Suppressor macrophage treated with lipopolysaccharide for 4 hours (primary cell): ENCODE measurements at places on chromosomes 5 and 9.

- DNase-seq: no peak
These were observed 41.6 kb upstream of the FBN2 start for GRCh38 chr5:128579639-128580038.

- no peak for DNase-seq
These were observed 45.6 kb downstream of the PIK3R1 start for GRCh38 chr5:68261169-68261568.

DNA sequence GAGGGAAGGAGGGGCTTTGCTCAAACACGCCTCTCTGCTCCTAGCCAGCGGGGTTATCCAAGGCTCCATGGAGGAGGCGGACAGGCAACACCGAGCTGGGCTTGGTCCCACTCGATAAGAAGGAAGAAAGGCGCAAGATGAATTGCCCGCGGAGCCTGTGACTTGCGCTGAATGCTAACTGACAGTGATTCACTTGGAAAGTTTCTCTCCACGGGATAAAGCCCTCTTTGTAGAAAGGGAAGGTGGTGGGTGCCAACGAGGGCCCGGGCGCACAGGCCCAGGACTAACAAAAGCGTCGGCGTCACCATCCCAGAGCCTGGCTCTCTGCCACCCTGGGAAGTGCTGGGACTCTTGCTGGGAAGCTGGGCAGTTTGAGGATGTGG, 76.0 kb downstream of the VAV2 start:
- DNase-seq: no peak

- DNase-seq: no peak
These were observed 10.1 kb upstream of the FOXE1 start for GRCh38 chr9:97842960-97843359.

GRCh38 chr9:129102791-129103594, 7.6 kb downstream of the CRAT start:
- peak; percentile 59 for DNase-seq

- DNase-seq: no peak
These were observed 10.9 kb downstream of the AK1 start for GRCh38 chr9:127866535-127866934.

DNA sequence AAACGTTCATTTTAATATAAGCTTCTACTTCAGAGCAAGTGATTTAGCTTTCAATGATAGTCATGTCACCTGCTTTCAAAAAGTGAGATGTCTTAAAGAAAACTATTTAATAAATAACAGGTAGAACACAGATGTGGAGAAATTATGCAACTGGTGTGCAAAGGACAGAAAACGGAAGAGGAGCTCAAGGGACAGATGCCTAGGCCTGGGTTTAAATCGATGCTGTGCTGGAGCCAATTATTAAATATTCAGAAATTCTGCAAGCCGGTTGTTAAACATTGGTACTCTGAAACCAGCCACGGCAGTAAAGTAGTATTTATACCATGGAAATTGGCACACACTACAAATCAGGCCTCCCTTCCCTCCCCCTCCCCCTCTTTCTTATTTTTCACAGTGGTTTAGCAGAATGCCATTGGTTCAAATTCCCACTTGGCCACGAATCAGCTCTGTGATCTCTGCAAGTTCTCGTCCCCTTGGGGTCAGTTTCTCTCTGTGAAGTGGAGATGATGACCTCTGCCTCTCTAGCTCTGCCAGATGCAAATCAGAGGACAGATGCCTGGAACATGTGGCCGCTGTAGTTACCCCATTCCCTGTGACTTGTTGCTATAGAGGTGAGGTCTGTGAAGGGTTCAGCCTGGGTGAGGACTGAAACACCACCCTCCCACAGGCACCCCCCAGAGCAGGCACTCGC, 6.2 kb upstream of the RNF130 start:
- no peak for DNase-seq

DNA sequence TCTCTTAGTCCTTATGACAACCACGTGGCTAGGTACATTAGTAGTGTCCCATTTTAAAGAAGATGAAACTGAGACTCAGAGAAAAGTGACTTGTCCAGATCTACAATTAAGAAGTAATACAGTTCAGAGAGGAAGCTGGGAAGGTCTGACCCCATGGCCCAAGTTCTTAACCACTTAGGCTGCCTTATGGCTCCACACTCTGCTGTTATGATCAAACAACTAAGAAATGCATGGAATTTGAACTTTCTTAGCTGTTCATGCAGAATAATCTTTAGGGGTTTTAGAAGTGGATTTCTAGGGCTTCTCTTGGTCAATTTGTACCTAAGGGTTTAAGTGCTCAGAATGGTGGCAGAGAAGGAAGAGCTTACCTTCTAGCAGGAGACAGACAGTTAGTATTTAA, 128.0 kb upstream of the MSX2 start:
- DNase-seq: no peak

- DNase-seq: no peak
These were observed 91.2 kb upstream of the SNX2 start for GRCh38 chr5:122683631-122684030.

DNA sequence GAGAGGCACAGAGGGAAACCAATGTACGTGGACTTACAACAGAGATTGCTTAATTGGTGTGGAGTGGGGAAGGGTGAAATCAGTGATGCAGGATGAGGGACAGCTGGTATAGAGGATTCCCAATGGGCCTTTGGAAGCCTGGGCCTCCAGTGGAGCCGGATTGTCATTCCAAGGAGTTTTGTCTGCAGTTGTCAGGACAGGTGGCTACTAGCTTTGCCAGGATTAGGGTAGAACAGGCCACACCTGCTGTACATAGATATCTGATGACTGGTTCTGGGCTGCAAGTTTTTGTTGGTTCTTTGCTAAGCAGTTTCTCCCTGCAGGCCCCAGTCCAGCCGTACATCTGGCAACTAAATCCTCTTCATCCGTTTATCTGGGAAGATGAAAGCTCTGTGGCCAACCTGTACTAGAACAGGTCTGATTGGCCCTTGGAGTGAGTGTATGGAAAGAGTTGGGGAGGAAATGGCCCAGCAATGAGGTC, 4.2 kb downstream of the SKP2 start:
- no peak for DNase-seq

GRCh38 chr9:17398350-17398749, 180.5 kb upstream of the SH3GL2 start:
- no peak for DNase-seq

- DNase-seq: no peak
These were observed 80.4 kb downstream of the ALDH7A1 start for GRCh38 chr5:126514558-126515141.

GRCh38 chr5:40022057-40022456, 597.3 kb upstream of the DAB2 start:
- DNase-seq: no peak

- no peak for DNase-seq
These were observed 36.7 kb downstream of the SLC27A6 start for GRCh38 chr5:129001841-129002526.

DNA sequence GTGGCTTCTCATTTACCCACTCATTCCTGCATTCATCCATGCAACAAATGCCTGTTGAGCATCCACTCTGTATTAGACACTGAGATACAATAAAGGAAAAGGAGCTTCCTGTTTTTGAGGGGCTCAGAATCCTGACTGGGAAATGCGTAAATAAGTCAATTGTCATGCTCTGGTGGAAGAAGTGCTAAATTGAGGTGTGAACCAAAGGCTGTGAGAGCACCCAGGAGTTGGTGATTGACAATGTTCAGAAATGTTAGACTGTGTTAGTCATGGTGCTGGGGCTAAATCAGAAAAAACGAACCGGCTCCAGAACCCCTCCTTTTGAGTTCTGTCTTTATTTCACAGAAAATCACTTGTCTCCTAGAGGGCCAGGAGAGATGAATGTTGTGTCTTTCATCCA, 558.6 kb upstream of the SGCD start:
- no peak for DNase-seq

GRCh38 chr9:83106263-83106662, 43.3 kb upstream of the RASEF start:
- no peak for DNase-seq

DNA sequence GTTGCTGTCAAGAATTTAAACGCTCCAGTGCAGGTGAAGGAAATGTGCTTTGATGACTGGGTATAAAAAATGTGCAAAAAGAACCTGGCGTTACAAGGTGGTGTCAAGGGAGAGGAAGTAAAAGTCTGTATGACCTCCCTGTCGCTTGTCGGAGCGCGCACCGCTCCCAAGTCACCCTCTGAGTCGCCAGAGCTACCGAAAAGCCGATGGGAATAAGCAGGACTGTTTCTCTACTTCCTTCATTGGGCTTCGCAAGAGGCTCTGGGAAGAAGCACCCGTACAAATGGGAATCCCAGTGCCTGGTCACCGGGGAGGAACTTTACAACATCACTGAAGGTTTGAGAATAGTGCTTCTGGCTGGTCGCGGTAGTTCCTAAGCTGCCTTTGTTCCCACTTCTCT, 1.3 kb upstream of the DMRT2 start:
- no peak for DNase-seq

DNA sequence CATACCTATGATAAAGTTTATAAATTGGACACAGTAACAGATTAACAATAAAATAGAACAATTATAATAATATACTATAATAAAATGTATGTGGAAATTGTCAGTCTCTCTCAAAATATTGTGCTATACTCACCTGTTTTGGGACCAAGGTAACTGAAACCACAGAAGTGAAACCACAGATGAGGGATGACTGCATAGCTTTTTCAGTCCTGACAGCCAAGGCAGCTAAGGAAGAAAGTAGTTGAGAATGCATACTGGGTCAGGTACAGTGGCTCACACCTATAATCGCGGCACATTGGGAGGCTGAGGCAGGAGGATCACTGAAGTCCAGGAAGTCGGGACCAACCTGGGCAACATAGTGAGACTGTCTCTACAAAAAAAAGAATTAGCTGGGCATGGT, 8.9 kb downstream of the SRP19 start:
- DNase-seq: no peak

- DNase-seq: no peak
These were observed 24.3 kb upstream of the TRIM32 start for GRCh38 chr9:116662646-116663310.

GRCh38 chr5:164346785-164347630, 841.6 kb downstream of the MAT2B start:
- no peak for DNase-seq

- no peak for DNase-seq
These were observed 8.3 kb upstream of the XPA start for GRCh38 chr9:97705354-97705950.

GRCh38 chr9:103731541-103731940, 362.6 kb upstream of the SMC2 start:
- no peak for DNase-seq

- DNase-seq: peak; percentile 33
These were observed 48.2 kb downstream of the DAPK1 start for GRCh38 chr9:87545858-87546257.

DNA sequence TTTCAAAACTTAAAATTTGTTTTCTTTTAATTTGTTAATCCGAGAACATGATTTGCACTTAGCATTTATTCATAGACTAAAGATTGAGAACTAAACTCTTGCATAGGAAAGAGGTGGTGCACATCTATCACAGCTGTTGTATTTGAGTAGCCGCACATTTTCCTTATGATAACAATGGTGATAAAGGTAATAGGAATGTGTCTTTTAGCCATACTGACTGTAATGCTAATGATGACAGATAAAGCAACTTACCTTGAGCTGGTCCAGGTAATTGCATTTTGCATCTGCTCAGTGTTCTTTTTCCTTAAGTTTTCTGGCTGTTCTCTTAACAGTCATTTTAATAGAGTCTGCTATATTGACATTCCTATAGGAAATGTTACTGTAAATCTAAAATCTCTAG, 19.0 kb downstream of the PHAX start:
- DNase-seq: no peak

DNA sequence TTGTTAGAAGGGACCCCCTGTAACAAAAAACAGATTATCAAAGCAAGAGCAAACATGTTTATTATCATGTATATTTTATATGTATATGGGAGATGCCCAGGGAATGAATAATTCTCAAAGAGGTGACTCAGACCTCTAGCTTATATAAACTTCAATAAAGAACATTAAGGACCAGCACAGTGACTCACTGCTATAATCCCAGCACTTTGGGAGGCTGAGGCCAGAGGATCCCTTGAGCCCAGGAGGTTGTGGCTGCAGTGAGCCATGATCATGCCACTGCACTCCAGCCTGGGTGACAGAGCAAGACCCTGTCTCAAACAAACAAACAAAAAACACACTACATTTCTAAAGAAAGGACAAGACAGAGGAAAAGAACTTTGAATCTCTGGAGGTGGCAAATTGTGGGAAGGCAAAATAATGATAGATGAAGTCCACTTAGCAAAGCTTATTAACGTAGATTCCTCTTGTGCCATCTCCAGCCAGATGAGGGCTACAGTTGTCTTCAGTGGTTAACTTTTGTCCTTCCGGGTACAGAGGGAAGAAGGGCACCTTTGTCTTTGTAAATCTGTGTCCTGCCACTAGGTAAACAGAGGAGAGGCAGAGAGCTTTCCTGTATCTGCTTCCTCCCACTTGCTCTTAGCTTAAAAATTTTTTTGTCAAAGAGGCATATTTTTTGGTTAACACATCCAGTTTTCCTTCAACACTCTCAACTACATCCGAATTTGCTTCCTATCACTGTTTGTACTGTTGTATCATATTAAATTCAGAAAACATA, 7.5 kb upstream of the RFK start:
- no peak for DNase-seq

DNA sequence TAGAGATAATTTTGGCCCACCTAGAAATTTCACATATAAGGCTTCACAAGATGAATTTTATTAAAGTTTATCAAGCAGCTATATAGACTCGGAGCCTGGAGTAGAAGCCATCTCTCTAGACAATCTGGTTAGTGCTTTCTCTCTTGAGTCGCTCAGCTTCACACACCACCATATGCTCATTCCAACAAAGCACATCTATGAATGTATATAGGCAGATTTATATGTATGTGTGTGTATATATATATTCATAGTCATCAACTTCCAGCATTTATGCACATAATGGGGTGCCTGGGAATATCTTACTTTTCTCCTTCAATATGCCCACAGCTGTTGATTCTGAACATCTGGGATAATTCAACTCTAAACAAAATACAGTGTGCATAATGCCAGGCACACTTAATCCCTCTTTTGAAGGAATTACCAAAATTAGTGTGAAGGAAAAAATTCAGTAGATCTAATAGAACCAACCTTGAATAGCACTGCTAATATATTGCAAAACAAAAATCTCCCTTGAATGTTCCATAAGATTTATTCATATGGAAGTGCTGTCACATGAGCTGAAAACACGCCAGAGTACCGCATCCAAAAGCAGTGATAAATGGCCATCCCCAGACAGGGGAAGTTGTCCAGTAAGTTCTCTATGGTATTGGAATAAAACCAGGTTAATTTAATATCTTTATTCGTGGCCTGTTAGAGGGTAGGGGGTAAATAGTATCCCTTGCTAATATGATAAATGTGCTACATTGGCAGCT, 56.0 kb upstream of the MOCS2 start:
- no peak for DNase-seq

- no peak for DNase-seq
These were observed 206.6 kb upstream of the IER5L start for GRCh38 chr9:129384491-129385210.

- no peak for DNase-seq
These were observed 79.4 kb downstream of the FER start for GRCh38 chr5:108827131-108827530.
